ENCODE measurements at places on chromosomes 13 and 19.

DNA sequence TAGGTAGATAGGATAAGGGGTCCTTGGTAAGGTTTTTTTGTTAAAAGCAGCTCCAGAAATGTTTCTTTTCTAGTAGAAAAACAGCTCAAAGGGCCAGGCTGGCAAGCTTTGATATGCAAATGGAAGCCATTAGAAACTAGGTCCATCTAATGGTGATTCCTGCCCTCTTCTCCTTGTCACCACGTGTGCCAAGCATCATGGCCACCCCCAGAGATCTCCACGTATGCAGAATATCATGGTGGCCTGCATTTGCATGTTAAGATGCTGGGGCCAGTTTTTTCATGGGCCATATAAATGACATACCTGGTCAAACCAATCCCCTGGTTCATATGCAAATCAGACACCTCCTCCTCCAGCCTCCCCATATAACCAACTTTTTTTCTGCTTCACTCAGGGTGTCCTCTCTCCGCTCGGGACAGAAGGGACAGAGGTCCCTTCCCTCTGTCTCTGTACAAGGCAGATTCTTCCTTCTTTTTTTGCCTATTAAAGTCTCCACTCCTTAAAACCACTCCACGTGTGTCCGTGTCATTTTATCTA, 1335.9 kb downstream of the UQCRFS1 start:
- DNase-seq = no peak

DNA sequence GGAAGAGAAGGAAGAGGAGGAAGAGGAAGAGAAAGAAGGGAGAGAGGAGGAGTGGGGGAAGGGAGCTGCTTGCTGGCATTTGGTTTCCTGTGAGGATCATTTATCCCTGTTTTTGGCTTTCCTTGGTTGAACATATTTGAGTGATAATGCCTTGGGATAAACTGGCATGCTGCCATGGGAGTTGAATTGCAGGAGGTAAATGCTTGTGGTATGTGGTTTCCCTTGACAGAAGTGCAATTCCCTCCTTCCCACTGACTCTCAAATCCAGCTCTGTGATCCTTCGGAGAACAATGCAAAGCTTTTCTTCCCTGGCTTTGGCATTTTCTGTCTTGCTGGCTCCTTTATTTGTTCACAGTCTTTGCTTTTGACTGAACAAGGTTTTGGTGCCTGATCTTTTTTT, 27.2 kb upstream of the CBY2 start:
- peak; percentile 83 for DNase-seq

- no peak for DNase-seq
These were observed 186.7 kb upstream of the IPO5 start for GRCh38 chr13:97766749-97767148.

DNA sequence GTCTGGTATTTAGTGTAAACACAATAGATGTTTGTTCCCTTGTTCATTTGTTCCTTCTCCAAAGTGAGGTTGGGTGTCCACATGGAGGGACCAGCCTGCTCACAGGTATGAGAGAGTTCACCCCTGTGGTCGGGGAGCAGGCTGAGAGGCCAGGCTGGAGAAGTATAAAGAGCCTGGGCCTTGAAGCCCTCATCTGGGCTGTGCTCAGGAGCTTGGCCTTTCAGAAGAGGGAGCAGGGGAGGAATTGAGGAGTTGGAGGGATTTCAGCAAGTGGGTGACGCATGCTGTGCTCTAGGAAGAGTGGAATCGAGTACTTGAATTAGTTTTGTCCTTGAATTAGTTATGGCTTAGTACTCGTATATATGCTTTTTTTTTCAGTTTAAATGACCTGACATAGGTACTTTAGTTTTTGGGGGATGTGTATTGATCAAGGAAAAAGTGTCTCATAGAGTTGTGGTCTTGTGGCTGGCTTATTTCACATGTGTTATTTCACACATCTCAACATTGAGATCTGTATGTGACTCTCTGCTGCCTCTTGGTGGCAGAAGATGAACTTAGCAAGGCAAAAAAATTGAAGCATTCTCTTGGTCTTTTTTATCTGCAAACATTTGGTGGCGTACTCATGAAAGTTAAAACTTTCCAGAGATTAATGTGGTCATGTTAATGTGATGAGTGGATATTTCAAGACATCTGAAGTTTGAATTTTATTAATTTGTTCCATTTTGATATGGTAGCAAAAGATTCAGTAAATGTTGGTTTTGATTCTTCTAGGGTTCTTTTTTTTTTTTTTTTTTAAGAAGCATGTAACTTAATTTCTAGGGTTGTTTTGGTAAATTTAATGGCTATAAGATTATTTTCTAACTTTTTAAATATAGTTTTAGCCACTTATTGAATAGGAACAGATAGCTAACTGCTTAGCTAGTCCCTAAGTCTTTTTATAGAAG, 54.3 kb downstream of the SLAIN1 start:
- DNase-seq = peak; percentile 60

DNA sequence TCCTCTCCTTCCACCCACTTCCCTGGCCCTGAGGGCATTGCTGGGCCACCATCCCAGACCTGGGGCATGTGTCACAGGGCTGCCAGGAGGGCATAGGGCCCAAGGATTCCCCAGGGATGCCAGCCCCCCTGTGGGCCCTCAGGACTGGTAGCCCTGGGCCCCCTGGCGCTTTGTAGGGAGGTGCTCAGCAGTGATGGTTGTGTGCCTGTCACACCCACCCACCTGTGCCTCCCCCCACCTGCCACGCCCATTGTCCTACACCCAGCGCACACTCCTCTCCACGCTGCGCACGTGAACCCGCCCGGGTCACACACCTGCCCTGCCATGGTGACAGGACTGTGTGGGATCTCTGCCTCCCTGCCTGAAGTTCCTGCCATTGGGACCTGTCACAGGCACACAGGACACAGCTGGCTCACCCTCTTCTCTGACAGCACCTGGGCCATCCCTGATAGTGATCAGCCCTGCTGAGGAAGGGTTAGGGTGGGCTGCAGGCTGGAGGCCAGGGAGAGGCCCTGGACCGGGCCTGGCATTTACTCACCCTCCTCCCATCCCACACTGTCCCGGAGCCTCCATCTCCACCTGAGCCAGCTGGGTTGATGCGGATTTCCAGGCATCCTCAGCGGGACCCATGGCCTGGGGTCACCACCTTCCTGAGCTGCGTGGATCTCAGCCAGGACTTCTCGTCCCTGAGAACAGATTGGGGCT, 23.9 kb downstream of the WTIP start:
- no peak for DNase-seq

DNA sequence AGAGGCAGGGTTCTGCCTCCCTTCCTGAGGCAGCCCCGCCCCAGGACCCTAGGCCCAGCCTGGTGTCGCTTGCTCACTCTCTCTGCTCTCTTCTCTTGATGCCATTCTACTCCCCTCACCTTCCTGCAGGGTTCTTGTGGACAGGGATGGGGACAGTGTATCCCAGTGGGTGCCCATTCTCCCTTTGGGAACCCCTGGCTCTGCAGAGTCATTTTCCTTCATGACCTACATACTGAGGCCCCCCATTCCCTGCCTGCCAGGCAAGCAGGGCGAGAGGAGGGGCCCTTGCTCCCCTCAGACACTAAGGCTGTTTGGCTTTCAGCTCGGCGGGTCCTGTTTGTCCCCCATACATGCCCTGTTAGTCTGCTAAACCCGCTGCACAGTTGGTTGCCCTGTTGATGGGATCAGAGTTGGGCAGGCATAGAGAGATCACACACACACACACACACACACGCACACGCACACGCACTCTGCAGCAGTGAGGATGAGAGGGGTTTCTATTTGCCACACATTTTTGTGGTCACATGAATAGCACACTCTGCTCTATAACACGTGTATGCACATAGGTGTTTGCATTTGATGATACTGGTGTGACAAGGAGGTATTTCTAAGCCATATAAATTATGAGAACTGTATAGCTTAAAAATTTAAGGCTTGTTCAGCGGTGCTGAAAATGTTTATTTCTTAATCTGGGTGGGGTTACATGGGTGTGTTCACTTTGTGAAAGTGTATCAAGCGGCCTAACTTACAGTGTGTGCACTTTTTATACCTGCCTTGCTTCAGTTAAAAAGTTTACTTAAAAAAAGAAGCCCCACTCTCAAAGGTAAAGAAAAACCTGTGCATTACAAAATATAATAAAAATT, 20.3 kb downstream of the NFIX start:
- DNase-seq = no peak

DNA sequence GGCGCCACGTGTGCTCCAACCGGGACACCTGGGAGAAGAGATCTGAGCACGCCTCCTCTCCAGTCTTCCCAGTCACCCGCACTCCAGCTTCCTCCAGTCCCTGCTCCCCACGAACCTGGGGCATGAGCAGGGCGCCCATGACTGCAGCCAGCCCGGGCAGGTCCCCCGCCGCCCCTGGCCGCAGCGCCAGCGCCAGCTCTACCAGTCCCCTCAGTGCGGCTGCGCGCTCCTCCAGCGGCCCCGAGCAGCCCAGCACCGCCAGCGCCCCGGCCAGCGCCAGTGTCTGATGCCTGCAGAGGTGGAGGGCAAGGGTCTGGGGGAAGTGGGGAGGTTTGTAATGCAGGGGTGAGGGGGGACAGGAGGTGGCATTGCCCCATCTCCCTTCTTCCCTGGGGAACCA, 13.1 kb downstream of the SH2D3A start:
- no peak for DNase-seq

DNA sequence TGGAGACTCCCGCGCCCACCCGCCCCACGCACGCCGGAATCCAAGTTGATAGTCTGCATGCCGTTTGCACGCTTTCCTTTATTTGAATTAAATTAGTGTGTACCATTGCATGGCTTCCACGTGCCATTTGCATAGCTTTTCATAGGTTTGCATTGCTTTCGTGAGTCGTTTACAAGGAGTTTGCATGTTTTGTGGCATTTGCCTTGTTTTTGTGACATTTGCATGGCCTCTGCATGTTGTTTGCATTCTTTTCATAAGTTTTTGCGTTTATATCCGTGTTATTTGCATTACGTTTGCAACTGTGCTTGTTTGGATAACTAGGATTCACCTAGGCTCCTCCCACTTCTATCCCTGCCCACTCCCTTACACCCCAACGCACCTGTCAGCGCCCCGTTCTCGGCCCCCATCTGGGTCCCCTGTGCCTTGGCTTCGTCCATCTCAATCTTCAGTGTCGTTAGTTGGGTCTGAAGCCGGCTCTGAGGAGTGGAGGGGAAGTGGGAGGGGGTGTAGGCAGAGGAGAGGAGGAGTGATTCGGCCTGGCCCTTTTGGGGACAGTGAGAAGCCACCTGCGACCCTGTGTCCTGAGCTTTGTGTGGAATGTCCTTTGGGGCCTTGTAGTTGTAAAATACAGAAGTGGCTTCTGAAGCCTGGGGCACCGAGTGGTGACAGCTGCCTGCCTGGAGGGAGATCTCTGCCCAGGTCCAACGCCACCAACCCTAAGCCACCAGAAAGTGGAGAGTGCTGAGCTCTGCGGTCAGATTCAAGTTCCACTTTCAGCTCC, 2.4 kb downstream of the CCDC194 start:
- DNase-seq = no peak

- DNase-seq = no peak
These were observed 75.0 kb upstream of the OXGR1 start for GRCh38 chr13:97069050-97069815.

GRCh38 chr19:53554804-53555203, 16.9 kb downstream of the ZNF331 start:
- DNase-seq = no peak

DNA sequence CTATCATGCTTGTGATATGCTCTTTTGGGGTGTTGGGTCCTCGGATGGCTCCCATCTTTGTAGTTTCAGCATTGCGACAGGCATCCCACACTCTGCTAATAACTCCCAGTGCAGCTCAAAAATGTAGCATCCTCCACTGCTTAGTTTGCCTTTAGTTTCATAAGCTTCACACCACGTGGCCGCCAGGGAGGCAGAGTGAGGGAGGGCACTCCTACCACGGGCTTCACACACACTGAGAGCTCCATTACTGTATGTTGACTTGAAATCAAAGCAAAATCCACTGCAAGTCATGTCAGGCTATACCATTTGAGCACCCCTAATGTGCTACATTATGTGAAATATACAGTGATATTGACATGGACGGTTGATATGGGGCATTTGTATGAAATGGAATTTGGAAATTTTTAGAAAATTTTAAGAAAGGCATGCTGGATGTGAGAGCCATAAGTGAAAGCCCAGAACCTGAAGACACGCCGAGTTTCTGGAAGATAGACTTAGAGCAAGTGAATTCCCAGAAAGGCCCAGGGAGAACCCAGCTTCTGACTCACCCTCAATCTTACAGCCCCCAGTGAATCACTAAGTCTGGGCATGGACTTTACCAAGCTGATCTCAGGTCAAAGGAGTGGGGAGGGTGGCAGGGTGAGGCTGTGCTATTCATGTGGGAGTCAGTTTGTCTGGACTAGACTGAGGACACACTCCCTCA, 94.1 kb downstream of the HSPH1 start:
- DNase-seq = no peak

GRCh38 chr19:41804336-41804735, 7.9 kb downstream of the CEACAM3 start:
- no peak for DNase-seq

DNA sequence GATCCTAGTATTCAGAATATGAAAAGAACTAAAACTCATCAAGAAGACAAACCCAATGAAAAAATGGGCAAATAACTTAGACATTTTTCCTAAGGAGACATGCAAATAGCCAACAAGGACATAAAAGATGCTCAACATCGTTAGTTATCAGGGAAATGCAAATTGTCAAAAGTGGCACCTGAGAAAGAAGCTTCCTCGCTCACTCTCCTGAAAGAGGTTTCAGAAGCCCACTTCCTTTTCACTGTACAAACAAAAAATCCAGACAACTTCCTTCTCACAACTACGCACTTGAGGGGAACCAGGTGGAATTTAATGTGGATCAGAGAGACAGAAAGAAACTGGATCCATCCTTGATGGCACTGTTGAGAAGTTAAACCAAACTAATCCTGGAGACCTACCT, 41.5 kb downstream of the KLF12 start:
- DNase-seq = no peak

DNA sequence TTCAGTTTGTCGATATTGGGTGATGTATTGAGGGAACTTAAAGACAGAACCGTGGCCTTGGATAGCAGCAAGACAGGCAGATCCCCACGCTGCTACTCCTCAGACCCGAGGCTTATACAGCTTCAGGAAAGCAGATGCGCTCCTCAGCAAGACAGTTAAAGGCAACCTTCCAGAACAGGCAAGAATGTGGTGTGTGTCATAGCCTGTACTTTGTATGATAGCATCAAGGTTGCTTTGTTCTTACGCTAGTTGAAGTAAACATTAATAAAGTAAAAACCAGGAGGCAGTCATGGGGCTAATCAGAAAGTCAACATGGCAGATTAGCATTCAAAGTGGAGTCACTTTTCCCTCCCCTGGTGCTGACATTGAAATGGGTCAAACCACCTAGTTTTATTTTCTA, 473.2 kb downstream of the DCT start:
- no peak for DNase-seq

DNA sequence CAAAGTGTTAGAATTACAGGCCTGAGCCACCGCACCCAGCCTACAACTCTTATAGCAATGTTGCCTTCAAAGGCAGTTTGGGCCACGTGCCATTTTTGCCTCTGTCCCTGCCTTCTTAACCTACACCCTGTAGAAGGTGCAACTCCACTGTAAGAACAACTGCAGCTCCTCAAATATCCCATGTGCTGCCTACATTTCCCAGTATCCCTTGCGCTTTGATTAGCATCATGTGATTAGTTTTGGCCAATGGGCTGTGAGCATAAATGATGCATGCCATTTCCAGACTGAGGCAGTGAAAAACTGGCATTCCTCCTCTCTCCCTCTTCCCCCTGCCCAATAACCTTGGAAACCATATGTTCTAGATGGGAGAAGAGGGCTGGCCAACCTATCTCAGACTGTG, 75.2 kb upstream of the MRI1 start:
- DNase-seq = peak; percentile 33

- DNase-seq = no peak
These were observed 727 bp downstream of the CNMD start for GRCh38 chr13:52738719-52739467.

- DNase-seq = no peak
These were observed 25.8 kb upstream of the NANOS3 start for GRCh38 chr19:13850910-13851733.

- DNase-seq = no peak
These were observed 120.6 kb upstream of the HTR2A start for GRCh38 chr13:47017476-47017875.
